ENCODE measurements at places on chromosomes 6 and 20.

- DNase-seq = no peak
Observed at GRCh38 chr6:166770216-166771116, 143.4 kb upstream of the RPS6KA2 start.

DNA sequence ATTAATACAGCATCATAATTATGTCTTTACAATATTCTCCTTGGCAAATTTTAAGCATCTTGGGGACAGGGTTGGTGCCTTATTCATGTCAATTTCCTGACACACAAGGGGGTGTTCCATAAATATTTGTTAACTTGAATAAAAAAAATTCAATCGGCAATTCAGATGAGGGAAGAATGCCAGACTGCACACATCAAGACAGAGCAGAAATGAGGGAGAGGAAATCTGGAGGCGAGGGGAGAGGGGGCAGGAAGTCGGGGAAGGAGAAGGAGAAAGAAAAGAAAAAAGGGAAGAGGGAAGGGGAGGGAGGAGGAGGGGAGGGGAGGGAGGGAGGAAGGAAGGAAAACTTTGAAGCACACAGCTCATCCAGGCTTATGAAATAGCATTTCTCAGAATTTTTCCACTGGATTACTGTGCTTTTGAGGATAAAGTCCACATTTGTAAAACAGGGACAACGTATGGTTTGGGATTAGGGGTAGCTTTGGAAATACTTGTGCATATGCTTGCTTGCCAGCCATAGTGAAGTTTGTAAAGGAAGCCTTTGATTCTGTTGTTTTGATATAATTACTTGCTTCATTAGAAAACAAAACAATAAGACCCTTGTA, 362.1 kb downstream of the SAMD5 start:
- no peak for DNase-seq

DNA sequence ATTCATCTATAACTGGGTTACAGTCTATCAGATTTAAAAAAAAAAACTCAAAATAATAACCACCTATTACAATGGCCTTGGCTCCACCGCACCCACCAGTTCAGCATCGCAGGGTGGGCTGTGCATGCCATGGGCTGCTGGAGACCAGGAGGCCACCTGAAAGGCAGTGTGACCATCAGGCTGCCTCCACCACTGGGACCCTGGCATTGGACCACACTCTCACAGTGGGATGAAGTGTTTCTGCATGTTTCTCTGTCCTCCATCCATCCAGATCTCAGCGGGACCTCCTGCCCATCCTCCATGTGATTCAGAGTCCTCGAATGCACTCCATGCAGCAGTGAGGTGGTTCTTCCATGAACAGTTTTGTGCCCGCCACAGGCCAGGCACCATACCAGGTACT, 206.1 kb upstream of the CST7 start:
- DNase-seq = no peak

DNA sequence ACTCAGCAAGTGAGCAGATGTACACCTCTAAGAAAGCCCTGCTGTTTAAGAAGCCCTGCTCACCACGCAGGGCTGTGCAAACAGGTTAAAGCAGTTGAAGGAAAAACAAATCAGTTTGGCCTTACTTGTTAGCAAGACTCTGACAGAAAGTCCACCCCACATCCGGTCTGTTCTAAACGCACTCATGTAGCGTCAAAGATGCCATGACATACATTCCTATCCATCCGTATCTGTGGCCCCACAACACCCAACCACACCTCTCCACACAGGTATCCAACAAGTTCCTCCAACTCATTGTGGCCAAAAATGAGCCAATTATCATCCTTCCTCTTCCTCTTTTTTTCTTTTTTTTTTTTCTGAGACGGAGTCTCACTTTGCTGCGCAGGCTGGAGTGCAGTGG, 22.8 kb upstream of the RAB22A start:
- DNase-seq = no peak

GRCh38 chr6:26215585-26216358, 128.5 kb downstream of the HFE start:
- no peak for DNase-seq

- DNase-seq = no peak
Observed at GRCh38 chr20:1184638-1185315, at the start of gene TMEM74B. TMEM74B (minus strand) TSS chr20:1184981; CDS start chr20:1183801, 1,180 bp downstream.

- no peak for DNase-seq
Observed at GRCh38 chr20:400454-401275, 7.4 kb upstream of the RBCK1 start.

- DNase-seq = no peak
Observed at GRCh38 chr20:31604567-31605030, 490 bp upstream of the ID1 start.

DNA sequence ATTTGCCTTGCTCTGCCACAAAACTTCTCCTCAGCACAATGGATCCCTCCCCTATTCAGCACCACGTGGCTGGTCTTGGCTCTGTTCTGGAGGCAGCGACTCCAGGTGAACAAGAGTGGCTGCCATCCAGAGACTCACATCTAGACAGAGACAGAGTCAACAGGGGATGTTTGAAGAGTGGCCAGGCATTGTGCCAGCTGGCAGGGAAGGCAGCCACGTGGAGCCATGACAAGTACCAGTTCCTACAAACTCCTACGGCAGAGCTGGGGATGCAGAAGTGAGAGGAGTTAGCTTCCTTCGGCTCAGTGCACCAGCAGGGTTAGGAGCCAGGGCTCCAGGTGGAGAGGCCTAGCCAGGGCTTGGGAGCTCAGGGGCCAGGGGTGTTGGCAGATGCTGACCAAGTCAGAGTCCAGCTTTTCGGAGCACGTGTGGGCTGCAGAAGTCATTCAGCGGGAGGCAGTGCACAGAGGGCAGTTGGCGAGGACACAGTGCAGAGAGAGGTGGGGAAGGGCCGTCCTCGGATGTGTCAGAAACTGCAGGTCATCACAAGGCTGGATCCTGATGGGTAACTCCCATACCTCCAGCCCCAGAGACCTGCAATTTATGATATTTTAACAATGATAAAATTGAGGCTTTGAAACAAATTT, 171.7 kb upstream of the PDE10A start:
- DNase-seq = no peak

DNA sequence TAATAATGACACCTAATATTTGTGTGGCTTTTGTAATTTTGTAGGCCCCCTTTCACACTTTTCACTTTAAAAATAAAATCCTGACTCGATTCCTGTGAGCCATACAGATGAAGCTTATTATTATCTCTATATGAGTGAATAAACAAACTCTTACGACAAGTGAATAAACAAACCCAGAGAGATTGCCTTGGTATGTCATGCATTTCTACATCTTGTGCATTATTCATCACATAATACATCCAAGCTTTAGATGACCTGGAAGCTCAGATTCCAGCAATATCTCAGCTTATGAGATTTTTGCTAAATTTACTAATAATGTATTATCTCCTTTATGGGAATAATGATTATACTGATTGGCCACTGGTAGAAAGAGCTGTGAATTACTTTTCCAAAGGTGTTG, 248.2 kb downstream of the TBX18 start:
- DNase-seq = no peak

- DNase-seq = no peak
Observed at GRCh38 chr6:25874118-25874517, at the start of gene SLC17A3. SLC17A3 (minus strand) TSS chr6:25874243; CDS start chr6:25868387, 5,856 bp downstream.

GRCh38 chr6:16372029-16372776, 133.8 kb downstream of the GMPR start:
- DNase-seq = no peak

DNA sequence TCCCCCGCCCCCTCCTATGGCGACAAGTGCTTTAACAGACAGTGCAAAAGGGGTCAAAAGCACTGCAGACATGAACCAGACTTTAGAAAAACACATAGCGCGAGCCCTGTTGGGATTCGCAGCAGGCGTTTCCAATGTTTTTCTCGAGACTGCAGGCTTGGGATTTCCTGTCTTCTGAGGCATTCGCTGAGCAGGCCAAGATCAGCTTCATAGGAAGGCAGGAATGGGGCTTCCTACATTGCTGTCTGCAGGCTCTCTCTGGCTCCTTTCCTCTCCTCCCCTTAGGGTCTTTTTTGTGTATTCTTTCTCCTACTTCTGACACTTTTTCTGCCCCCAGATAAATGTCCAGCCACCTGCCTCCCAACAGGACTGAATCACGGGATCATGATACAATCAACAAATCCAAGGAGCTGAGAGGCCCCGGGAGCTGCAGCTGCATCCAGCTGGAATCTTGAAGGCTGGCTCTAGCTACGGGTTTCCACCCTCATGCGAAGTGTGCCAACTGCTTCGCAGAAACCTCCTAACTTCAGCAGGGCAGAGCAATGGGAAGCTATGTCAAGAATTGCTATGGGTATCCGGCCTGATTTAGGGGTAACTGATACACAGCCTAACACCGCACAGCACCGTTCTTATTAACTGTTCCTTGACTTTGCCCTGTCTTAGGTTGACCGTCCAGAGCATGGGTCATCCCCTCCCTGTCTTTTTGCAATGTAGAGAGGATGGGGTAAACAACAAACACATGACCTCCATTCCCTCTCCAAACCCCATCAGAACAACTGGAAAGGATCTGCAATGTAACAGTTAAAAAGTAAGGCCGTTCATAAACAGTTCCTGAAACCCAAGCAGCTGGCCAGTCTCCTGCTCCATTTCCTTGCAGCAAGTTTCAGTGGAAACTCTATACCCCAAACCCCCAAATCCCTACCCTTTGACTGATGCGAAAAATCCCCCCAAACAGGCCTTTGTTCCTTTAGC, 31.5 kb downstream of the SNX5 start:
- no peak for DNase-seq

DNA sequence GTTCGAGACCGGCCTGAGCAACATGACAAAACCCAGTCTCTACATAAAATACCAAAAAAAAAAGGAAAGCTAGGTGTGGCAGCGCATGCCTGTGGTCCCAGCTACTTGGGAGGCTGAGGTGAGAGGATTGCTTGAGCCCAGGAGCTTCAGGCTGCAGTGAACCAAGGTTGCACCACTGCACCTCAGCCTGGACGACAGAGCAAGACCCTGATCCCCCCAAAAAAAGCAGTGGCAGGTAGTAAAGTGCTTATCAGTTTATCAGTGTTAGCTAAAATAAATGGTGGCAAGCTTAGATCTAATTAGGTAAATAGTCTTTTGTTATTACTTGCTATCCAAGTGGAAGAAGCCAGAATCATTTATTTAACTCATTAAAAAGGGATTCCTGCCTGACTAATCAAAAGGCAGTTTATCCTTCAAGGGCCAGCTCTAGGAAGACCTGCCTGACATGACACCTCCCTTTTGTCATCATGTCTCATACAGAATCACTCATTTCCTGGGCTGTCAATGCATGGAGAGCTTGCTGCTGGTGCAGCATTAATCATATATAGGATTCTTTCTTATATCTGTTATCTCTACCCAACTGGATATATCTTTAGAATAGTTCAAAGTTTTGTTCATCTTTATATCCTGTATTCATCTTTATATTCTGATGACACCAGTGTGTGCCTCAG, 9.6 kb downstream of the DSTN start:
- DNase-seq = no peak

DNA sequence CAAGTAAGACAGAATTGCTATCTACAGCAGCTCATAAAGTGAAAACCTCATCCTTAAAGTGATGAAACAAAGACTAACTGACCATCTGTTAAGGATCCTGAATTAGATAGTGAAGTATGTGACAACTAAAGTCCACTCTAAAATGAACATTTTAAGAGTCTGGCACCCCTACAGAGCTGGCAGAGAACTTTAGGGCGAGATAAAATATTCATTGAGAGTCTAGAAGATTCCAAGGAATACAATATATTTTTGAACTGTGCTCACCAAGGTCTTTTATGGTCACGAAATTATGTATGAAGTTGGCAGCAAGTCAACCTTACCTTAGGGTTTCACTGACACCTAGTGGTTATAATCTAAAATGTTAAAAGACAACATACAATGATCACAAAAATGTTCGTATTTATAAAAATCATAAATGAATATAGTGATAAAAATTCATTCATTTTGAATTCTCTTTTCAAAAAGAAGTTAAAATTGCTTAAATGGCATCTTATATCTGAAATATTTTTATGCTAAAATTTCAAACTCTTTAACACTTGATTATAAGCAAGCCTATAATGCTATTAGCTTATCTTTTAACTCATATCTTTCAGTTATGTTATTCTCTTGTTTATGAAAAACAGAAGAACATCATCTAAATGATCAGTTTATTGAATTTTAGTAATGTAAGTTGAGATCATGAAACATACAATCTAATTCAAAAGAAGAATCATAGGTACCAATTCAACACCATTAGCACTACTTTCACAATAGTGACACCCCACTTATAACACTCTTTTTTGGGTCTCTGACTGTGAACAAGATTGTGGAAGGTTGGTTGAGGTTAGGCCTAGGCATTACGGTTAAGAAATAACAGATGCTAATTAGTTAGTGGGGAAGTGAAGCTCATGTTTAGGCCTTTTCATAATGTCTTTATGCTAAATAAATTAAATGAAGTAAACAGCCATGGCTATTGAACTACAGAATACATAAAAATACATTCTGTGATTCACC, 27.5 kb downstream of the RSPH3 start:
- DNase-seq = peak; percentile 58

DNA sequence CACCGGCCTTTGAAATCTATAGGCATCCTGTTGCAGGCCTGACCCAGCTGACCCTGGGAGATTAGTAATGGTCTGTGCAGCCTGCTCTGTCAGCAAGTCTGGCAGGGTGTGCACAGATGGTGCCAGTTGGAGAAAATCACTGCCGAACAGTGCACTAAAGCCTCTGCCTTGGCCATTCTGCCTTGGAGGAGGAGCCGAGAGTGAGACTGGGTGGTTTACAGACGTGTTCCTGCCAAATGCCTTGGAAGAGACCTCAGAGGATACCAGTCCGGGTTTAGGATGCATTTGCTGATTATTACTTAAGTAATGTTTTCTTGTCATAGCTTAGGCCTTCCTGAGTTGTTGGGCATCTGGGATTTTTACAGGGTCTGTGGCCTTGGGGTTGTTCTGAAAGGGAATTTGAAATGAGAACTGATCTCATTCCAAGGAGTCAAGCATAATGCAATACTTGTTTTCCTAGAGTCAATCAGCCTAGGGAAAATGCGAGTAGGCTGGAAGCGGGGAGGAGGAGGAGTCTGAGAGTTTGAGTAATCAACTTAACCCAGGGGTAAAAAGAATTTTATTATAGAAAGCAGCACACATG, 292.1 kb downstream of the SOX4 start:
- DNase-seq = peak; percentile 95

- DNase-seq = peak; percentile 13
Observed at GRCh38 chr6:109428889-109429477, 11.4 kb downstream of the PPIL6 start.

- peak; percentile 4 for DNase-seq
Observed at GRCh38 chr6:45445749-45446549, 68.2 kb upstream of the SUPT3H start.

DNA sequence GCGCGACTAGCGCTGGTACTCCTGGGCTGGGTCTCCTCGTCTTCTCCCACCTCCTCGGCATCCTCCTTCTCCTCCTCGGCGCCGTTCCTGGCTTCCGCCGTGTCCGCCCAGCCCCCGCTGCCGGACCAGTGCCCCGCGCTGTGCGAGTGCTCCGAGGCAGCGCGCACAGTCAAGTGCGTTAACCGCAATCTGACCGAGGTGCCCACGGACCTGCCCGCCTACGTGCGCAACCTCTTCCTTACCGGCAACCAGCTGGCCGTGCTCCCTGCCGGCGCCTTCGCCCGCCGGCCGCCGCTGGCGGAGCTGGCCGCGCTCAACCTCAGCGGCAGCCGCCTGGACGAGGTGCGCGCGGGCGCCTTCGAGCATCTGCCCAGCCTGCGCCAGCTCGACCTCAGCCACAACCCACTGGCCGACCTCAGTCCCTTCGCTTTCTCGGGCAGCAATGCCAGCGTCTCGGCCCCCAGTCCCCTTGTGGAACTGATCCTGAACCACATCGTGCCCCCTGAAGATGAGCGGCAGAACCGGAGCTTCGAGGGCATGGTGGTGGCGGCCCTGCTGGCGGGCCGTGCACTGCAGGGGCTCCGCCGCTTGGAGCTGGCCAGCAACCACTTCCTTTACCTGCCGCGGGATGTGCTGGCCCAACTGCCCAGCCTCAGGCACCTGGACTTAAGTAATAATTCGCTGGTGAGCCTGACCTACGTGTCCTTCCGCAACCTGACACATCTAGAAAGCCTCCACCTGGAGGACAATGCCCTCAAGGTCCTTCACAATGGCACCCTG, 1.6 kb downstream of the TPBG start:
- no peak for DNase-seq
